ENCODE measurements at places on chromosomes 2 and 18. TPM values are rescaled to one million over a fixed set of nuclear protein-coding genes. Genes with fewer than 3 reads are reported as not detected.

GRCh38 chr2:190827720-190828119 lies 52.9 kb upstream of the GLS start:
- no peak overlapping the region for H3K27ac ChIP-seq
- H3K36me3 ChIP-seq = no peaks in the 10 kb centered on the region
- DNase-seq = no peak
- no peaks in the 10 kb centered on the region for H3K27me3 ChIP-seq
- H3K4me1 ChIP-seq = no peaks in the 10 kb centered on the region

DNA sequence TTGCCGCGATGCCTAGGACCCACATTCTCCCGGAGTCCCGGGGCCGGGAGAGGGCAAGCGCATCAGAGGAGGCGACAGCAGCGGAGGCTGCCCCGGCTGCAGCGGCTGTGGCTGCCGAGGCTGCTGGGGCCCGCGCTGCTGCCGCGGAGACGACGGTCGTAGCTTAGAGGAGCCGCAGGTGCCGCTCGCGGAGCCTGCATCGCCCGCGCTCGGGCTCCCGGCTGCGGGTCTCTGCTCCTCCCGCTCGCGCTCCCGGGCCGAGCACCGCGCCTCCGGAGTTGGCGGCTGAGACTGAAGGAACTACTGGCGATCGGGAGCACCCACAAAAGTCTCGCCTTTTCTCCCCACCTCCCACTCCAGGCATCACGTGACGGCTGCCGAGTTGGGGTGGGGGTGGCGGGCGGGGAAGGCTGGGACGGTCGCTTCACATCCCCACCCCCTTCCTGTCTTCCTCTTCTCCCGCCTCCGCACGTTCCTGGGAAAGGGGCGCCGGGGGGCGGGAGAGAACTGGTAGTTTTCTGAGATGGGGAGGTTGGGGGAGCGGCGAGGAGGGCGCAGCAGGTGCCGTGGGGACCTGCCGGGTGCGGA lies at the start of gene LYPD1:
Gene LYPD1, minus strand, starts transcription at position 298 of the 588 bp plus-strand sequence. Its CDS starts 273 bp downstream, at position 25.
- no peak within 1 kb of the TSS for H3K27ac ChIP-seq
- H3K4me1 ChIP-seq = peaks cover 31% of the 10 kb centered on the region
- peaks cover 52% of the 10 kb centered on the region for H3K27me3 ChIP-seq
- no peak for DNase-seq
- no peaks in the 10 kb centered on the region for H3K36me3 ChIP-seq
- peak within 1 kb of the TSS; percentile 39 for H3K4me3 ChIP-seq

- no peak overlapping the region for H3K4me3 ChIP-seq
- DNase-seq = no peak
- H3K4me1 ChIP-seq = peaks cover 2% of the 10 kb centered on the region
- H3K27ac ChIP-seq = no peak overlapping the region
- H3K36me3 ChIP-seq = no peaks in the 10 kb centered on the region
Observed at GRCh38 chr2:200399636-200400035, 93.1 kb downstream of the SPATS2L start.

DNA sequence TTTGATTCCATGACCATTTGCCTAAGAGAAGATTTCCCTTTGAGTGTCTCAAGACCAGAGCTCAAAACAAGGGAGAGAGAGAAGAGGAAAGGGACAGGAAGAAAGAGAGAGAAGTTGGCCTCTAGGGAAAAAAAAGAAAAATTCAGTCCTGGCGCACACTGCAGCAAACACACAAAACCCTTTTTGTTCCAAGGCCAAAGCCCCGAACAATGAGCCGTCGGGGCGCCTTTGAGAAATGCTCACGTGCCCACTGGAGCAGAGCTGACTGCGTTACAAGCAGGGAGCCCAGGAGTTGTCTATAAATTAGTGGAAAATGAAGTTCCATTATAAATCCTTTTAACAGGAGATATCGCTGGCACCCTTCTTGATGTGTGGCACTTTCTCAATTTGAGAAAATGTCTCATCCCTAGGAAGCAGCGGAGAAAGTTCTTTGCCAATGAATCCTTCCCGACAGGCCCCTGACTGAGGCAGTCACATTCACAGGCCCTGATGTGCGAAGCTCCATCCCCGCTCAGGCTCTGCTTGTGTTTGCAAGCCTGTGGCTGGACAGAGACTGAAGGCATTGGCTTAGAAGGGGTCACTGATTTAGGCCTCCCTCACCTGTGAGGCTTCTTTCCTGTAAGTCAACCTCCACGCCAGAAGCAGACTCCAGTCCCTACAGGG lies 32.1 kb upstream of the NCKAP5 start:
- no peak overlapping the region for H3K4me3 ChIP-seq
- peaks cover 5% of the 10 kb centered on the region for H3K4me1 ChIP-seq
- no peaks in the 10 kb centered on the region for H3K27me3 ChIP-seq
- no peaks in the 10 kb centered on the region for H3K36me3 ChIP-seq

SRD5A2 gene
- not detected for polyA plus RNA-seq

Data from sigmoid colon (tissue), 7 donors.